Astrocyte of the cerebellum (primary cell): ENCODE measurements at places on chromosomes 3 and 15.

DNA sequence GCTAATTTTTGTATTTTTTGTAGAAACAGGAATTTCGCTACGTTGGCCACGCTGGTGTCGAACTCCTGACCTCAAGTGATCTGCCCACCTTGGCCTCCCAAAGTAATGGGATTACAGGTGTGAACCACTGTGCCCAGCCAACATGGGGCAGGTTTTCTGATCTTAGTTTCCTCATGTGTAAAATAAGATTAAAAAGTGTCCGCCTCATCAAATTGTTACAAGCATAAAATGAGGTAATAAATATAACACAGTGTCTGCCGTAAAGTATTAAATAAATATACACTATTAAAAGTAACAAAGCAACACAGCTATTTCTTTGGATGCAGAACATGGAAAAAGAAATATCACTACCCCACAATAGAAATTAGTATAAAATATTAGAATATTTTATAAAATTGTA, 16.4 kb upstream of the COMMD2 start:
- no peak for DNase-seq

DNA sequence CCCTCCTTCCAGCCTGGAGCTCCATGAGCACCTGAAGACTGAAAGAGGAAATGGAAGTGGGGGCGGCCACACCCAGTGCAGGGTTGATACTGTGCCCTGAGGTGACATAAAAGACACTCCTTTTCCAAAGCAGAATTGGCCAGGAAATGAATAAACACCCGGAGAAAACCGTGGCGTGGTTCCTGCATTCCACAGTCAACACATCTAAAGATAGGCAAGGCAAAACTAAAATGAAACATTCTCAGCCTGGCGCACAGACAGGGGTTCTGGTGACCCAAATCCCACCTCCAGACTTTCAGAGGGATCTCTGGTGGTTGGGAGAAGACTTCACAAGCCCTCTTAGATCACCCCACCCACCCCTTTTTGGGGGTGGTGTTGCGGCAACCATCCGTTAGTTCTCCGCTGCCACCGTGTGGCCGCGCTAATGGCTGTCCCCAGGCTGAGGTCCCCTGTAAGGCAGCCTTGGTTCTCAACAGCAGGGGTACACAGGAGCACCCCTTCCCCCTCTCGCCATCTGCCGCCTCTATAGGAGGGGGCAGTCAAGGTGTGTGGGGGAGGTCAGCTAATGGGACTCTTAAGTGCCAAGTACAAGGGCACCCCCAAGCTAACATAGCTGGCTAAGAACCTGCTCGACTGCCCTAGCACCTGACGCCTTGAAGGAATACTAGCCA, 2.5 kb upstream of the MST1R start:
- no peak for DNase-seq

DNA sequence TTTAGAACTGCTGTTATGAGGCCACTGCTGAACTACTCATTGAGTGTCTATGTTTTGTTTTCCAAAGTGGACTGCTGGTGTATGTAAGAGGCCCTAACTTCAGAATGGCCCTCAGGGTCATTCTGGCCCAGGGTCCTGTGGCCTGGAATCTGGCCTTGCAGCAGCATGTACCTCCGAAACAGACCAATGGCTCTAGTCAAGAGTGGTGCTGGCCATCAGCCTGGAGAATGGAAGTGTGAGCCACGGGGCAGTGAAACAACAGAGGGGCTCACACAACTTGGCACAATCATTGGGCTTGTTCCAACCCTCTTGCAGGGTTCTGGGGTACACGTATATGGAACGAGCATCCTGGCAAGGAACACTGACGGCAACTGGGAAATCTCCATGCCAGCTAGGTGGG, 40.5 kb downstream of the SCN5A start:
- no peak for DNase-seq

GRCh38 chr3:169666376-169667165, 3.1 kb upstream of the MECOM start:
- no peak for DNase-seq

DNA sequence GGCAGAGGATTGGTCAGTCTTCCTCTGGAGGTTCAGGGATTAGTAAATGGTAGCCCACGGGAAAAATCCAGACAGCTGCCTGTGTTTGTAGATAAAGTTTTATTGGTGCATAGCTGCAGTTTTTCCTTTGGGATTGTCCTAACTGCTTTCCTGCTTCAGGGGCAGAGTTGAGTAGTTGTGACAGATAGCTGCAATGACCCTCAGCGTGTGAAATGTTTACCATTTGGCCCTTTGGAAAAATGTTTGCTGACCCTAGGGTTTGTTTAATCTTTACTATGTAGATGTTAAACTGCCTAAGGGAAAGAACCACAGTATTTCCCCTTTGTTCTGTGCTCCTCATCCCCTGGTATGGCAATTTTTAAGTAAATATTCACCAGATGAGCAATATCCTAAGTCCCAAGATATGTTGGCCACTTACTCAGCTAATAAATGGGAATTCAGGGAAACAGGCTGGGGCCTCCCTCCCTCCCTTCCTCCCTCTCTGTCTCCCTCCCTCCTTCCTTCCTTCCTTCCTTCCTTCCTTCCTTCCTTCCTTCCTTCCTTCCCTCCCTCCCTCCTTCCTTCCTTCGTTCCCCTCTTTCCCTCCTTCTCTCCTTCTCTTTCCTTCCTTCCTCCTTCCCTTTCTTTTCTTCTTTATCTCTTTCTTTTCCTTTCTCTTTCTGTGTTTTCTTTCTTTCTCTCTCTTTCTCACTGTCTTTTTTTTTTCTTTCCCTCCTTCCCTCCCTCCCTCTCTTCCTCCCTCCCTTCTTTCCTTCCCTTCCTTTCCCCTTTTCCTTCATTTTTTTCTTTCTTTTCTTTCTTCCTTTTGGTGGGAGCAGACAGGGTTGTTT, 234.6 kb upstream of the BHLHE40 start:
- DNase-seq = no peak
